Hematopoietic multipotent progenitor cell treated with erythropoietin and hydrocortisone succinate and interleukin-3 and kit ligand, for 4 days (in vitro differentiated cells): ENCODE measurements at places on chromosomes 6 and 20.

- no peak for DNase-seq
Measured at GRCh38 chr6:136685540-136686108, 106.7 kb downstream of the MAP3K5 start.

- no peak for DNase-seq
Measured at GRCh38 chr20:58402827-58403226, 13.8 kb downstream of the VAPB start.

DNA sequence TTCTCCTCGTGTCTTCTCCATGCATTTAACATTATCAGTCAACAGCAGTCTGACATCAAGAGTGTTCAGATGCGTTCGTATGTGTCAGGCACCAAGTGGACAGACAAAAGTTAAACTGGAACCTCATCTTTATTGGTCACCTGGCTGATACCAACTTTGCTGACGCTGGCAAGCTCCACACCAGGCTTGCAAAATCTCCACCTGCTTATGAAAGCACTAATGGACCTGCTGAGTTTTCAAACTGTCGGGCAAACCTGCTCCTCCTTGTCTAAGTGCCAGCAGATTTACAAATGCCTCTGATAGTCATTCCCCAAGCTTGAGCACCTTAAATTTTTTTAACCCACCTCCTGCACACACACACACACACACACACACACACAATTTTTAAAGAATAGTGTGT lies 27.9 kb upstream of the DSP start:
- DNase-seq: no peak

DNA sequence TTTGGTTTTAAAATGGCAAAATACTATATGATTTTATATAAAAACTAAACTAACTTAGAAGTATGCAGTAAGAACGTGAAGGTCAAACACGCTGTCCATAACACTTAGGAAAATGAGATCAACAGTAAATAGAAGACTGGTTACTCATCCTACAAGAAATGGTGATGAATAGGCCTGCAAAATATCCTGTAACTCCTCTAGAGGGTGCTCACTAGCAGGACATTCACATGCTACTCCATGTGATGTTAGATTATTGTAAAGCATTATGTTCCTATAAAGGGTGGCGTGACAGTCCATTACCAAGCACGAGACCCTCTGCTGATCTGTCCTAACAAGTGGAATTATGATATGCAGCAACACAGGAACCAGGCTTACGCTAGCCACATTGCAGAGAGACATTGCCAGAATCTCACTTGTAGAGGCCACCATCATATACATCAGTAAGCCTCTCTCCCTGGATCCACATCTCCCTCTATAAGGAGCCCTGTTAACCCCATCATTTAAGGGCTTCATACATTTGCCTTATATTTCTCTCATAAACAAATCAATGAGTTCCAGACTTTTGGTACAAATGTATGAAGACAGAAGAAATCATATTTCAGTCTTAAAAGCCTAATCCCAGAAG lies 18.0 kb upstream of the DEFB129 start:
- DNase-seq: peak; percentile 80

- DNase-seq: no peak
Measured at GRCh38 chr20:62886709-62887058, 25.1 kb upstream of the TCFL5 start.
